Thyroid gland (tissue), 4 donors: ENCODE measurements at places on chromosomes 1 and 21. TPM values are rescaled to one million over a fixed set of nuclear protein-coding genes. Genes with fewer than 3 reads are reported as not detected.

The CELSR2 gene
- total RNA-seq: 53.8 TPM

DNA sequence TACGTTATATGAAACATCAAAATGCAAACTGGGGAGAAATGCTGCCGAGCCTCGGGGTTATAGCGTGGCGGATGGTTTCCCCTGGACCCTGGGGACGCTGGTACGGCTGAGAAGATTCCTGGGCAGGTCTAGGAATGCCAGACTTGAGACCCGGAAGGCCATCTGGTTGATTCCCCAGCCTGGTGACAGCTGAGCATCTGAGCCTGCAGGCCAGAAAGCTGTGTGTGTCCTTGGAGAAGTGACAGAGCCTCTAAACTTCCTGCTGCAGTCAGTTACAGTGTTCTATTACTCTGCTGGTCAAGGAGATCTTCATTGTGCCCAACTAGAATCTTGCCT is 2.3 kb downstream of the VASH2 start:
- no peak overlapping the region for H3K4me3 ChIP-seq
- no peak for DNase-seq
- H3K36me3 ChIP-seq: no peaks in the 10 kb centered on the region
- no peaks in the 10 kb centered on the region for H3K27me3 ChIP-seq
- peaks cover 10% of the 10 kb centered on the region for H3K4me1 ChIP-seq

DNA sequence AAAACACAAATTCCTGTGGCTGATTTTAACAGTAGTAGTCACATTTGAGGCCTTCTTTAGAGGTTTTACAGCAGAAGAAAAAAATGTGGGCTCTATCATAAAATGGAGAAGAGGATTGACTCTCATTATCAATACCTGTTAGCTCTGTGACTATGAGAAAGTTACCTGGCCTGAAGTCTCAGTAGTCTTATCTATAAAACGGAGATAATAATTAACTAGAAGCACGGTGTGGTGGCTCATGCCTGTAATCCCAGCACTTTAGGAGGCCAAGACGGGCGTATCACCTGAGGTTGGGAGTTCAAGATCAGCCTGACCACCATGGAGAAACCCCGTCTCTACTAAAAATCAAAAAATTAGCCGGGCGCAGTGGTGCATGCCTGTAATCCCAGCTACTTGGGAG is 90.4 kb upstream of the PLPPR4 start:
- no peaks in the 10 kb centered on the region for H3K4me1 ChIP-seq
- DNase-seq: no peak
- no peak overlapping the region for H3K27ac ChIP-seq
- H3K4me3 ChIP-seq: no peak overlapping the region
- H3K36me3 ChIP-seq: no peaks in the 10 kb centered on the region

DNA sequence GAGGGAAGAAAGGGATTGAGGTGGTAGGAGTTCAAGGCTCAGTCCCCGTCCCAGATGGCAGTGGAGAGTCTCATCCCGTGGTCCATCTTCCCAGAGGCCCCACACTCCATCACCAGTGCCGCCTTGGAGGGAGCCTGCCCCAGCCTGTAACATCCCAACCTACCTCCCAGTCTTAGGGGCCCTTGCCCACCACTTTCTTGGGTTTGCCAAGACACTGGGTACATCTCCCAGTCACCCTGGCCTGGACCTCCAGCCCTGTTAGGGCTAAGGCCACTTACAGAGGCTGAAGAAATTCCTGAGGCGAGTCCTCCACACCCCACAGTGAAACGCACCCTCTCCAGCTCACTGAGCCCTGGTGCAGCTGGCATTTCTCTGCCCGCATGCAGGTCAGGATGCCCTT is 3.3 kb downstream of the TMEM200B start:
- no peak overlapping the region for H3K4me3 ChIP-seq
- H3K36me3 ChIP-seq: no peaks in the 10 kb centered on the region
- H3K27me3 ChIP-seq: peaks cover 7% of the 10 kb centered on the region
- no peak overlapping the region for H3K27ac ChIP-seq
- H3K4me1 ChIP-seq: peaks cover 26% of the 10 kb centered on the region

- H3K4me1 ChIP-seq: peaks cover 9% of the 10 kb centered on the region
- H3K27ac ChIP-seq: peak overlapping the region; percentile 76
- no peak for DNase-seq
- H3K27me3 ChIP-seq: no peaks in the 10 kb centered on the region
- H3K4me3 ChIP-seq: no peak overlapping the region
Measured at GRCh38 chr1:236465231-236465958, 58.4 kb upstream of the LGALS8 start.

The IFI44L gene
- 8.6 TPM for total RNA-seq

DNA sequence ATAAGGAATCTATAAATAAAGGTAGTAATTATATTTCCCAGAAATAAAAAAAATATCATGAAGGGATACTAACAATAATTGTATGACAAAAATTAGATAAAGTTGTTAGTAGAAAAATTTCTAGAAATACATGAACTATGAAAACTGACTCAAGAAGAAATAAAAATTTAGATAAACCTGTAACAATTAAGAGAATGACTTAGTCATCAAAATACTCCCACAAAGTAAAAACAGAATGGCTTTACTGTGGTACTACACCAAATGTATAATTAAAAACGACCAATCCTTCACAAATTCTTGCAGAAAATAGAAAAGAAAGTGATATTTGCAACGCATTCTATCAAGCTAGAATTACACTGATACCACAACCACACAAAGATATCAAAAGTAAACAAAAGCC is 176.2 kb upstream of the ETV3 start:
- H3K4me1 ChIP-seq: peaks cover 33% of the 10 kb centered on the region
- H3K36me3 ChIP-seq: no peaks in the 10 kb centered on the region
- H3K27me3 ChIP-seq: no peaks in the 10 kb centered on the region
- DNase-seq: no peak
- H3K4me3 ChIP-seq: no peak overlapping the region
- H3K27ac ChIP-seq: no peak overlapping the region

The ADAM30 gene
- total RNA-seq: not detected

DNA sequence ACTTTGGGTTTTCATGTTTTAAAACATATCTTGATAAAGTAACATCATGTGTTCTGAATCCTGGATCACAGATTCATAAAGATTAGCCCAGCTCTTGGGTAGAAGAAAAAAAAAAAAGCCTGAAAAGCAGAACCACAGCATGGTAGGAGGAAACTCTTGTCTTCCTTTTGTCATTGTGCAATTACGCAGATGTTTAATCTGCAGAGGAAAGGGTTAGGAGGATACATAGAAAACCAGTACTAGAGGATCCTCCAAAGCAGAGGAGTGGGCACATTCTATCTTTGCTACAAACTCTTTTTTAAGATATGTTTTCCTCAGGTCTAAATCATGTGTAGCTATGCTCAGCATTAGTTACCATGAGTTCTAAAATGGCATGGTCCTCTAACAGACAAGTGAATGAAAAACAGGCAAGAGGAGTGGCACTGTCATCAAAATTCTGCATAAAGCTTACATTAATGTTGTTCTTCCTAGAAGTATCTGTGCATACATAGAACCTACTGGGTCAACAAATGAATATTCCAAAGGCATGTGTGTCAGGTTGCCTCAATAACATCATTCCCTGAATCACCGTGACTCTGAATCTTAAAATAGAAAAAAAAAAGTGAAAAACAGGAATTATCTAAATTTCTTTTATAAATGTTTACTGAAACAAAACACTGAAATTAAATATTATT is 107.0 kb downstream of the NME7 start:
- no peaks in the 10 kb centered on the region for H3K36me3 ChIP-seq
- no peak overlapping the region for H3K27ac ChIP-seq
- no peaks in the 10 kb centered on the region for H3K27me3 ChIP-seq
- no peak overlapping the region for H3K4me3 ChIP-seq

DNA sequence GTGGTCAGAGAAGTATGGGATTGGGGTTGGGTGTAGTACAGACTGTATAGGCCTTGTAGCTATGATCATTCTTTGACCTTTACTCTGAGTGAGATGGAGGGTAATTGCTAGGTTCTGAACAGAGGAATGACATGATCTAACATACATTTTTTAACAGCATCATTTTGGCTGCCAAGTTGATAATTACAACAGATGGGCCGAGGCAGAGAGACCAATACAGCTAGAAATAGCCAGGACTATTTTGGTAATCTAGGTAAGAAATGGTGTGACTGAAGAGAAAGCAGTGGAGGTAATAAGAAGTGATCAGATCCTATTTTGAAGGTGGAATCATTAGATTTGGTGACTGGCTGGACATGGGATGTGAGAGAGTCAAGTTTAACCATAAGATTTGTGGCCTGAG is 43.5 kb downstream of the RPAP2 start:
- no peaks in the 10 kb centered on the region for H3K36me3 ChIP-seq
- H3K27me3 ChIP-seq: no peaks in the 10 kb centered on the region
- H3K4me3 ChIP-seq: no peak overlapping the region
- H3K4me1 ChIP-seq: no peaks in the 10 kb centered on the region
- H3K27ac ChIP-seq: no peak overlapping the region
- no peak for DNase-seq

The CRYBG2 gene
- not detected for total RNA-seq

- H3K4me3 ChIP-seq: no peak overlapping the region
- H3K27ac ChIP-seq: no peak overlapping the region
- no peaks in the 10 kb centered on the region for H3K27me3 ChIP-seq
Measured at GRCh38 chr1:156385534-156386031, 16.6 kb downstream of the RHBG start.

GRCh38 chr21:45069085-45069484 is 5.3 kb upstream of the ADARB1 start:
- peaks cover 4% of the 10 kb centered on the region for H3K4me1 ChIP-seq
- H3K27ac ChIP-seq: no peak overlapping the region
- H3K4me3 ChIP-seq: no peak overlapping the region
- DNase-seq: no peak

DNA sequence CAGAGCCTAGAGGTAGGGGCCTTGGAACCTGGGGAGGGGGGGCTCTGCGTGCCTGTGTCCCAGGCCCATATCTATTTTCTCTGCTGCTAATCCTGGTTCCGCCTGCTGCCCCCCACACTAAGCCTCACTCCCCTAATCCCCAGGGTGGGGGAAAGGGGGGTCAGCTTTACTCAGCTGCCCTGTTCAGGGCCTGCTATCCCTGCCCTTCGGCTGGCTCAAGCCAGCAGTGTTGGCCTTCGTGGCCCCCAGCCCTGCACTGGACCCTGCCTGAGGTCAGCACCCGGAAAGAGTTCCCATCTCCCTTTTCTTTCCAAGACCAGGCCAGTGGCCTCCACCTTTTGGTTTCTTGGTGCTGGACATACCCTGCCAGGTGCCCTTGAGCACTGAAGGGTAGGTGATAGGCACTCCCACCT is 8.4 kb downstream of the ZBTB7B start:
- peaks cover 74% of the 10 kb centered on the region for H3K4me1 ChIP-seq
- DNase-seq: no peak
- H3K36me3 ChIP-seq: peaks cover 12% of the 10 kb centered on the region
- no peaks in the 10 kb centered on the region for H3K27me3 ChIP-seq

GRCh38 chr1:25806418-25806817 is 6.4 kb downstream of the SELENON start:
- H3K27ac ChIP-seq: no peak overlapping the region
- DNase-seq: no peak
- H3K27me3 ChIP-seq: no peaks in the 10 kb centered on the region
- H3K4me3 ChIP-seq: no peak overlapping the region
- H3K4me1 ChIP-seq: peaks cover 59% of the 10 kb centered on the region

DNA sequence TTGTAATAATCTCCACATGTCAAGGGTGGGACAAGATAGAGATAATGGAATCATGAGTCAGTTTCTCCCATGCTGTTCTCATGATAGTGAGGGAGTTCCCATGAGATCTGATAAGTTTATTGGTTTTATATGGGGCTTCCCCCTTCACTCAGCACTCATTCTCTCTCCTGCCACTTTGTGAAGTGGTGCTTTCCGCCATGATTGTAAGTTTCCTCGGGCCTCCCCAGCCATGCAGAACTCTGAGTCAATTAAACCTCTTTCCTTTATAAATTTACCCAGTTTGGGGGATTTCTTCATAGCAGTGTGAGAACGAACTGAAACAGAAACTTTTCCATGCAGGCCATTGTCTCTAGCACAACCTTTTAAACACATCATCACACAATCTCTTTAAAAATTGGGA is 221.5 kb upstream of the BRINP3 start:
- H3K36me3 ChIP-seq: no peaks in the 10 kb centered on the region
- DNase-seq: no peak
- no peaks in the 10 kb centered on the region for H3K27me3 ChIP-seq
- no peak overlapping the region for H3K4me3 ChIP-seq
- H3K27ac ChIP-seq: no peak overlapping the region

- no peaks in the 10 kb centered on the region for H3K27me3 ChIP-seq
- DNase-seq: no peak
- H3K36me3 ChIP-seq: no peaks in the 10 kb centered on the region
Measured at GRCh38 chr1:70778934-70779333, 268.7 kb downstream of the PTGER3 start.

- DNase-seq: no peak
- no peak overlapping the region for H3K4me3 ChIP-seq
- H3K27me3 ChIP-seq: no peaks in the 10 kb centered on the region
- no peaks in the 10 kb centered on the region for H3K36me3 ChIP-seq
- no peaks in the 10 kb centered on the region for H3K4me1 ChIP-seq
Measured at GRCh38 chr1:175641633-175642032, 101.8 kb downstream of the TNR start.

The PTPN7 gene
- total RNA-seq: 1.3 TPM

The MSH4 gene
- not detected for total RNA-seq

The CALML6 gene
- not detected for total RNA-seq

DNA sequence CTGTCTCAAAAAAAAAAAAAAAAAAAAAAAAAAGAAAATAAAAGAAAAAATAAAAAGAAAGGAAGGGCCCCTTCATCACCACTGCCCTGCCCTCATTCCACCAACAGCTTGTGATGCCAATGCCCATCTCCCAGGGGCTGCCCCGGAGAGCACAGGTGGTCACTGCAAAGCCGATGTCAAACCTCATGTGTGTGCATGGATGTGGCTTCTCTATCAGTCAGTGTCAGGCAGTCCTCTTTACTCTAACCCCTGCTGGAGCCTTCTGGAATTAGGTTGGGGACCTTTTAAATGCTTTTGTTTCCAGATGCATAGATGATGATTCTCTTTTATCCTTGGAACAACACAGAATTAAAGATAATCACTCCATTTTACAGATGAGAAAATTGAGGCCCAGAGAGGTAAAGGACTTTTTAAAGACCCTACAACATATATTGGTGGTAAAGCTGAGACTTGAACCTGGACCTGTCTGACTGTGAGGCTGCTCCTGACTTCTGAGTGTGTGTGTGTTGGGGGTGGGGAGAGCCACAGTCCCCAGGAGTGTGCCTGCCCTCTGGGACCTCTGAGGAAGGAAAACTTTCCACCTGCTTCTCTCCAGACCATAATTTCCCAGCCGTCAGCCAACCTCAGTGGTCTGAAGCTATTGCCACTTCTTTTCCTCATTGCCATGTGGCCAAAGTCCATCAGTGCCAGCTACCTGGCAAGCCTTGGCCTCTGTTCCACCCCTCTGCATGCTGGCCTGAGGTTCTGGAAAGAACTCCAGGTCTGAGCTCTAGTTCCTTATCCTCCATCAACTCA is 3.0 kb upstream of the TMEM54 start:
- no peaks in the 10 kb centered on the region for H3K36me3 ChIP-seq
- H3K27me3 ChIP-seq: no peaks in the 10 kb centered on the region
- H3K4me3 ChIP-seq: no peak overlapping the region
- peaks cover 17% of the 10 kb centered on the region for H3K4me1 ChIP-seq
- no peak overlapping the region for H3K27ac ChIP-seq

The ADGRB2 gene
- 9.5 TPM for total RNA-seq

The DTL gene
- 1.6 TPM for total RNA-seq

The OSCP1 gene
- 21.5 TPM for total RNA-seq
